Globus pallidus (tissue), 1 donor: ENCODE measurements at places on chromosomes 2 and 18.

DNA sequence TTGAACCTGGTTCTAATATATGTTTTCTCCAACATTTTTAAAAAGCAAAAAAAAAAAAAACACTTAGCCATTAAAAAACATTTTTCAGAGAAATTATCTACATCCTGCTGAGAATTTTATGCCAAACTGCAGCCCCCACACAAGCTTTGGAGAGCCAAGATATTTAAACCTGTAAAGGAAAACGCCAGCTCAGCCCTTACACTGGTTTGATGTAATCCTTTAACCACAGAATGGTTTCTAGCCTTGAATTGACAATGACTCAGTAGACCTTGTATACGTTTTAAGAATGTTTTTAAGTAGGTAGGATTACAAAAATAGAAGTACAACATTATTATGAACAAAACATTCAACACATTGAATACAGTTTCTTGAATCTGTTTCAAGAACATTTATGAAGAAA is 113.6 kb downstream of the BABAM2 start:
- DNase-seq, result no peak

DNA sequence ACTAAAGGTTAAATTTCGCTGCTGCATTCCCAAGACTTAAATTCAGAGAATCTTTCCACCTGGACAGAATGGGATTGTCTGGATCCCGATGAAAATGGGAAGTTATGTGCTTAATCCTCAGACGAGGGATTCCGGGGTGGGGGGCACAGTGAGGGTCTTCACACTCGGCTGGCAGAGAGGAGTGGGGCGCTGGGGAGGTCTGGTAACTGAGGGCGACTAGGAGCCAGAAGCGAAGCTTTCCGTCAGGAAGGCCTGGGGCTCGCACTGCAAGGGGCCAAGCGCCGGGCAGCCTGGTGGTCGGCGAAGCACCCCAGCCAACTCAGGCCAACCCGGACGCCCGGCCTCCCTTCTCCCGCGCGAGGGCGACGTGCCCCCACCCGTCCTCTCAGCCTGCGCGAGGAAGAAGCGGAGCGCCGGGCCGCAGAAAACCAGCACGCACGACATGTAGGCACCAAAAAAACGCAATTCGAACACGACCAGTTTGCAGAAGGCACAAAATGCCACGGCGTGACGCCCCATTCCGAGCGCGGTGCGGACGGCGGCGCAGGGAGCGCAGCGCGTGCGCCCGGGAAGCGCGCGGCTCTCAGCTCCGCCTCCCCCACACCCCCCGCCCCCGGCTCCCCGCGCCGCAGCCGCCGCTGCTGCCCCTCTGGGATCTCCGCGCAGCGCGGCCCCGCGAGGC is 188.1 kb downstream of the ZEB2 start:
- DNase-seq, result peak; percentile 30

DNA sequence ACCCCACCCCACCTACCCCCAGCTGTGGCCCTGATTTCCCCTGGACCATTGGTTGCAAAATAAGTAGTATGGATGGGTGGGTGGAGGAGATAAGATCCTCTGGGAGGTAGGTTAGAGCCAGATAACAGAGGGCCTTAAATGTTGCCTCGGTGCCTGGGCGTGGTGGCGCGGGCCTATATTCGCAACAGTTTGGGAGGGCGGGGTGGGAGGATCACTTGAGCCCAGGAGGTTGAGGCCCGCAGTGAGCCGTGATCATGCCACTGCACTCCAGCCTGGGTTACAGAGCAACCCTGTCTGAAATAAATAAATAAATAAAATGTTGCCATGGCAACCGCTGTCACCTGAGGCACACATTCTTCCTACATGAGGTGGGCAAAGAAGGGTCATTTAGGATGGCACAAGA is 103.3 kb upstream of the GATA6 start:
- no peak for DNase-seq

DNA sequence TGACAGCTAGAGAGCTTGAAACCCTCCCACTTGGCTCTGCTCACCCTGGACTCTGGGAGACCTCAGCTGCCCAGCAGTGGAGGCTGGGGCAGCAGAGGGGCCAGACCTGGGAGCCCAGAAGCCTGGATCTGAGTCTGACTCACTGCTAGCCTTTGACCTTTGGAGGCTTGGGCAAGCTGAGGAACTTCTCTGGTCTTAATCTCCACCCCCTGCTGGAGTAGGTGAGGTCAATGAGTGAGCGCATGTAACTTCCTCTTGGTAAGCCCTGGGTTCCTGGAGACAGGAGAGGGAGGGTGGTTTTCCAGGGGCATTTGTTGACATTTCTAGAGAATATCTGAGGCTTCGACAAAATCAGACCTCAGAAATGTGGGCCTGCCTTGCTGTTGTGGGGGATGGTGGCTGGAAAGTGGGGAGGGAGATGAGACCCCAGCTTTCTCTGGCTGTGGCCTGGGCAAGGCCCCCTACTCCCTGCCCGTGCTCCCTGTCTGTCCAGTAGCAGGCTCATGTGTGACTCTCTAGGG is 73.0 kb upstream of the YWHAQ start:
- DNase-seq, result no peak

- DNase-seq, result no peak
Observed at GRCh38 chr2:240598311-240598911, 11.9 kb downstream of the CAPN10 start.
